Subcutaneous preadipocyte (primary cell): ENCODE measurements at places on chromosomes 11 and 22. TPM values are rescaled to one million over a fixed set of nuclear protein-coding genes. Genes with fewer than 3 reads are reported as not detected.

The SNX32 gene
- total RNA-seq, result 1.2 and 2.9 TPM in 2 replicates

The SMIM35 gene
- not detected in 2 replicates for total RNA-seq

The CSF2RB gene
- total RNA-seq, result not detected in 2 replicates

The TUB gene
- total RNA-seq, result 4.5 and 7.7 TPM in 2 replicates

The ME3 gene
- 34.8 and 43.7 TPM in 2 replicates for total RNA-seq

The HYOU1 gene
- 73.1 and 128 TPM in 2 replicates for total RNA-seq

The ADM2 gene
- 0.39 and 2.2 TPM in 2 replicates for total RNA-seq

The LDHA gene
- total RNA-seq, result 755 and 862 TPM in 2 replicates

The IGF2 gene
- 0.37 and 0.59 TPM in 2 replicates for total RNA-seq

The OPCML gene
- not detected in 2 replicates for total RNA-seq

The C11orf87 gene
- not detected in 2 replicates for total RNA-seq

The APLNR gene
- not detected in 2 replicates for total RNA-seq

The CLTCL1 gene
- 7.4 and 9.6 TPM in 2 replicates for total RNA-seq

The ROBO3 gene
- total RNA-seq, result 13.2 and 13.7 TPM in 2 replicates

The MS4A4A gene
- total RNA-seq, result not detected in 2 replicates

The C11orf16 gene
- not detected in 2 replicates for total RNA-seq

The PANX2 gene
- total RNA-seq, result under 0.01 and 0.37 TPM in 2 replicates
